Esophagus muscularis mucosa (tissue), 4 donors: ENCODE measurements at places on chromosomes 7 and 10. TPM values are rescaled to one million over a fixed set of nuclear protein-coding genes. Genes with fewer than 3 reads are reported as not detected.

DNA sequence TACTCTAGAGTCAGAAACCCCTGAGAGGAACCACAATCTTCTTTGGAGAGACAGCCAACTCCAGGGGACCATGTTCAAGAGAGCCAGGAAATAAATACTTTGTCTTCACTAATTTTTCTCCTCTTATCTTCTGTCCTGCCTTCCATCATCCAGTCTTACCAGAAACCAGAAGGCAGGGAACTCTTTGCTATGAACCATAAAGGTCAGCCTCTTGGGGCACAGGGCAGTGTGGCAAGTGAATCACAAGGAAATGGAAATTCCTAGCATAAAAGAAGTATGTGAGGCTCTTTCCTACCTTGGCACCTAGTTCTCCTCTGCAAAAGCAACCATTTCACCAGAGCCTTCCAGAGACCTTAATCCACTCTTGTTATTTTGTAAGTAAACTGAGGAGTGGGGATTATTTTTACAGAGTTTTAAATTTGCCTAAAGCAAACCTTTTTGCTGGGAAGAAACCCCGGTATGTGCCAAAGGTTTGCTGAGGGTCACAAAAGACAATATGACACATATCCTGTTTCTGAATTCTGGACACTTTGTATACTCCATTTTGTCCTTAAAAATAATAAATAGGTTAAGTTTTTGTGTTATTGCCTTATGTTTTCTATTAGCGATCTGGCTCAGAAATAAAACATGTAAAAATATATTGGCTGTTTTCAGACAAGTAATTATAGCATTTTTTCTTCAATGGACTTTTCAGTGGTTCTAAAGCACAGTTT is 87.1 kb downstream of the ADAM22 start:
- DNase-seq, result no peak
- no peaks in the 10 kb centered on the region for H3K27me3 ChIP-seq
- H3K4me1 ChIP-seq, result no peaks in the 10 kb centered on the region
- no peaks in the 10 kb centered on the region for H3K36me3 ChIP-seq

DNA sequence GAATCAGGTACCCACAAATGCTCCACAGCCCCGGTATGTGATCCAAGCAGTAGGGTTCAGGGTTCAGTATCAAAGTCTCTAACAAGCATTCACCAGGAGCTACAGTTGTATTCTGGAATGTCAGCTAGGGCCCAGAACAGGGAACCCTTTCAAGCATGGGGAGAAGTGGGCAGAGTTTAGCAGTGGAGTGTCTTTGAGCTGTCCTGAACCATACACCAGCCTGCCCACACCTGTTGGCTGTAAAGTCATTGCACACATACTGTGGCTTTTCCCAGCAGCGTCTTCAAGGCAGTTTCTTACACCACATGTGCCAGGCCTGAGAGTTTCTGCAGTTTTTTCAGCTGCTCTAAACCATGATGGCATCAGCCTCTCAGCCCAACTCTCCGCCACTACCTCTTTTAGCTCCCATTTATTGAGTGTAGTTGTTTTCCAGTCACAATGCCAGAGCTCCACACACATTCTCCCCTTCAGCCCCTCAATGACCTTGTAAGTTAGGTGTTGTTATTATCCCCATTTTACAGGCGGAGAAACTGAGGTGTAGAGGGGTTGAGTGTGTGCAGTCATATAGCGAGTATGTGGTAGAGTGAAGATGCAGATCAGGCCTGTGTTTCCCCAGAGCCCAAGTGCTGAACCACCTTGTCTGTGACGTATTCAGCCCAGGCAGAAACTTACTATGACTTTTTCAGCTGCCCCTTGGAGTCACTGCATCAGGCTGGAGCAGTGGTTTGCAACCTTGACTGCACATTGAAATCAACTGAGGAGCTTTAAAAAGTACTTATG is 83.1 kb downstream of the CHN2 start:
- H3K4me3 ChIP-seq, result no peak overlapping the region
- no peak for DNase-seq
- H3K36me3 ChIP-seq, result no peaks in the 10 kb centered on the region
- no peaks in the 10 kb centered on the region for H3K27me3 ChIP-seq

DNA sequence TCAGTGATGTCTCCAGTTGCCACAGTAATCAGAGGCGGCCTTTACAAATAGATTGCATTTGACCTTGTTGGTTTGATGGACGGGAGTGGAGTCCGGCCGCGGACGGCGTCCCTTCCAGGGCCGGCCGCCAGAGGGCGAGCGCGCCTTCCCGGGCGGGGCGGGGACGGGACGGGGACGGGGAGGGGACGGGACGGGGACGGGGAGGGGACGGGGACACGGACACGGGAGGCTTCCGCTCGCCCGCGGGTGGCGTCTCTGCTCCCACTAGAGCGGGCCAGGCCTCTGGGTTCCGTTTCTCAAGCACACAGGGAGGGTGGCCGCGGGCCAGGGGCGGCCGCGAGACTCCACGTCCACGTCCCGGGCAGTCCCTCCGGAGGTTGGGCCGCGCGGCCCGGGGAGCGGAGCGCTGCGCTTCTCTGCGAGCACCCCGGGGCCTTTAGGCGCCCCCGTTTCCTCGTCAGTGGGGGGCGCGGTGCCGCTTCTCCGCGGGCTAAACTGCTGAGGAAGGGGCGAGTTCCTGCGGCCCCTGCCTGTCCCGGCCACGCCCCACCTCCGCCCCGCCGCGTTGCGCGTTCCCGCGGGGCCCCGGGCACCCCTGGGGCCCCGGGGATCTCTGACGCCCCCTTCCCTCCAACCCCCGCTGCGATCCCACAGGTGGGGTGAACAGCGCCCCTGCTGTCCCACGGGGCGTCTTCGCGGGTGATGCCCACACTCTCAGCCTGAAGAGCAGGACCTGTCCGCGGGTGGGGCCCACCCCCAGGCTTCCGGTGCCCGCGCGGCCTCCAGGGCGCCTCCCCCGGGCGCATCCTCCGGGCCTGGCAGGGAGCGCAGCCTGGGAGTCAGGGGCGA is 84.2 kb upstream of the MKI67 start:
- no peak for DNase-seq
- H3K4me3 ChIP-seq, result peak overlapping the region; percentile 68
- no peaks in the 10 kb centered on the region for H3K36me3 ChIP-seq
- H3K4me1 ChIP-seq, result peaks cover 5% of the 10 kb centered on the region
- peaks cover 12% of the 10 kb centered on the region for H3K27me3 ChIP-seq

DNA sequence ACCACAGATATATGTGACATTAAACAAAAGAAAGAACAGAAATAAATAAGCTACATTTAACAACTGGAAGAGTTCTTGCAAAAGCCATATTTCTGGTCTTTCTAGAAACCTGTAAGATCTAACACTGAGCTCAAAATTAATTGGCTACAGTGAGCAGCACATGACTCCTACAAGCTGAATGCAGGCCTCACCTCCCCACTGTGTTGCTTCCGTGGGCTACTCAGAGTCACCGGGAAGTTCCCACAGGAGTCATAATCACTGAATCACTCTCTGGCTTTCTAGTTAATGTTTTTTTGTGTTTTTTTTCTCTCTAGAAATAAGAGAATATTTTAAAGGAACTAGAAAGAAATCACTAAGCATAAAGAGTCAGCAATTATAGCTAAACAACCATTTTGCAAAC is 10.2 kb upstream of the MRPS24 start:
- H3K36me3 ChIP-seq, result peaks cover 48% of the 10 kb centered on the region
- no peaks in the 10 kb centered on the region for H3K27me3 ChIP-seq
- H3K4me1 ChIP-seq, result peaks cover 12% of the 10 kb centered on the region
- no peak overlapping the region for H3K4me3 ChIP-seq
- no peak overlapping the region for H3K27ac ChIP-seq

DNA sequence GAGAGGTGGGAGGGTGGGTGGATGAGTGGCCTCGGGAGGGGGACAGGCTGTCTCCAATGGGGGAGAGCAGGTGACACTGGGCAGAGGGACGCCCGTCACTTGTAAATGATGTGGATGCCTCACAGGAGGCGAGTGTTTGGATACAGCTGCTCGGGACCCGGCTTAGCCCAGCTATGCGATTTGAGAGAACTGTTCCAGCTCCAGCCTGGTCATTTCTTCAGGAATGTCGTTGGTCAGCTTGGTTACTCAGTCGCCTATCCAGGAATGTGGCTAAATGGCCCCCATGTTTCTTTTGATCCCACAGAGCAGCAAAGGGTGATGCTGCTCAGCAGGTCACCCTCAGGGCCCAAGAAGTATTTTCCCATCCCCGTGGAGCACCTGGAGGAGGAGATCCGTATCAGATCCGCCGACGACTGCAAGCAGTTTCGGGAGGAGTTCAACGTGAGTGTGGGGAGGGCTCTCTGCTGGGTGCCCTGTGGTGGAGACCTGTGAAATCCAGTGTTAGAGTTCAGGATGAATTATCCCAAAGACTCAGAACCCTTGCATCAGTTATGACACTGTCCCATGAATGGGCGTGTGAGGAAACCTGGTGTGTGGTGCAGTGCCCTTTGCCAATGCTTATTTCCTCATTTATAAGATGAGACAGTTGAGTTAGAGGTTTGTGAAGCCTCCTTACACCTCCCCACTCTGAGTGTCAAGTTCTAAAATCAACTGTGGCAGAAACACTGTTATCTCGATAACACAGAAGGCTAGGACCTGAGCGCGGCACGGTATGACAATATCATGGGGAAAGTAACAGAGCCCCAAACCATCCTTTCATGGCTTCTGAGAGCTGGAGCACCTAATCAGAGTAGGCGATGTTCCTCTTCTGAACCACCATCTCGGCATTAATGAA is 76.8 kb downstream of the MKI67 start:
- H3K4me3 ChIP-seq, result peak overlapping the region; percentile 32
- no peak for DNase-seq
- H3K4me1 ChIP-seq, result peaks cover 24% of the 10 kb centered on the region
- H3K27me3 ChIP-seq, result no peaks in the 10 kb centered on the region
- peaks cover 6% of the 10 kb centered on the region for H3K36me3 ChIP-seq

DNA sequence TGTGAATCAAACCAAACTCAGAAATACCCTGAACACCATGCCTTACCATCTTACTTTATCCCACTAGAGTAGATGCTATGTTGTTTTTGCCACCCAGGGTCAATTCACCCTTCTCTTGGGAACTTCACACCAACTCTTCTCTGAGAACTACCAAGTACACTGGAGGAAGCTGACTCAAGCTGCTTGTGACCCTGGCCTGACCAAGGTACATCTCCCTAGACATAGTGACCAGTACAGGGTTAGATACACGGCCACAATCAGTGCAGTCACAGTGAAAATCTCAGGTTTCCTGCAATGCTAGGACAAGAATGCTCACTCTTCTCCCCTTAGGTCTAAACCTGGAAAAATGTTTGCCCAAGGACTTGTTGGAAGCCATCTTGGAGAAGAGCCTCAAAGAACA is 31.8 kb downstream of the EZH2 start:
- H3K4me1 ChIP-seq, result no peaks in the 10 kb centered on the region
- no peak overlapping the region for H3K4me3 ChIP-seq
- H3K27me3 ChIP-seq, result no peaks in the 10 kb centered on the region
- DNase-seq, result no peak
- H3K27ac ChIP-seq, result no peak overlapping the region
- H3K36me3 ChIP-seq, result no peaks in the 10 kb centered on the region

- peak; percentile 85 for DNase-seq
- H3K27me3 ChIP-seq, result no peaks in the 10 kb centered on the region
- no peak overlapping the region for H3K27ac ChIP-seq
- no peak overlapping the region for H3K4me3 ChIP-seq
Observed at GRCh38 chr10:6528198-6528950, 51.7 kb downstream of the PRKCQ start.

DNA sequence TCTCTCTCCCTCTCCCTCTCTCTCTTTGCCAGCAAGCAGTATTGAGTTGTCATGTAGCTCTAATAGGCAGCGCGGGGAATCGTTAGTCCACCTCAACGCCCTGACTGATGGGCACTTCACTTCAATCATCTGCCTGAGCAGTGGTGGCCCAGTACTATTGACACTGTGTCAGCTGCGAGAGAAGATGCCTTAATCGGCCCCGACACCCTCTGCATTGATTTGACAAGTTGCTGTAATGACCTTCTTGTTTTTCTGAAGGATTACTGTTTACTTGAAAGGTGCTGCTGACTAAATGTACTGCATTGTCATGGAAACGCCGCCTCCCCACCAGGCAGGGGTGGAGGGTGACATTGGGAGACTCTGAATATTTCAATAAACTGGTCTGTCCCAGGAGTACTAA is 913.8 kb downstream of the KCNMA1 start:
- no peak for DNase-seq
- no peaks in the 10 kb centered on the region for H3K27me3 ChIP-seq
- no peak overlapping the region for H3K4me3 ChIP-seq
- H3K27ac ChIP-seq, result no peak overlapping the region

DNA sequence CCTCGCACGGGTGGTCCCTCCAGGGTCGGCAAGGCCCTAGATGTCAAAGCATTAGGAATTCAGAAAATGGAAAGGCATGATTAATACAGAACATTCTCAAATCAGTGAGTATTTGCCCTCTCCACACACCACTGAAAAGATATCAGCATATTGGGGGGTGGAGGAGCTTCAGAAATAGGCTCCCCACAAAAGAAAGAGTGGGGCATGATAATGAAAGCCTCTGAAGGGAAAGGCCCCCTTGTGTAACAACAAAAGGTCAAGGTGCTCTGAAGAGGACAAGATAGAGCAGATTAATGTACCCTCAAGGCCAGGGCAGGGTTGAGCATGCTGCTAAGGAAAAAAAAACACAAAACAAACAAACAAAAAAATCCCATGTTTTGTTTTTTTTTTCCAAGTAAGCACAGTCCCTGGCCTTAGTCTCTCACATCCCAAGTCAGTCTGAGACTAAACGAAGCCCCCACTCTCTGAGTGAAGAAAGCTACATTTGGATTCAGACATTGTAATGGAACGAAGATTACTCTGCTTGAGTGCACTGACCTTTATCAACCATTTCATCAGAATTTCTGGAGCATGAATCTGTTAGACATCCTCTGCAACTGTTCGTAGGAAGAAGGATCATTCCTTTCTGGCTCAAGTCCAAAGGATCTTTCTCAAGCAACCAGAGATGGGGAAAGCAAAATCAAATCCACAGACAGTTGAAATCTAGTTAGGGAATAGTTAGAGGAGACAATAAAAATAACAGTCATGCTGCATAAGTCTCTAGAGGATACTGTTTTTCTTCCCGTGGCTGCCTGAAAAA is 27.4 kb upstream of the DGKI start:
- peaks cover 41% of the 10 kb centered on the region for H3K4me1 ChIP-seq
- H3K36me3 ChIP-seq, result peaks cover 49% of the 10 kb centered on the region
- no peak for DNase-seq
- H3K27ac ChIP-seq, result peak overlapping the region; percentile 42
- no peaks in the 10 kb centered on the region for H3K27me3 ChIP-seq
- no peak overlapping the region for H3K4me3 ChIP-seq

VENTX gene
- 0.46 TPM for total RNA-seq

RAMP3 gene
- 104 TPM for total RNA-seq

OR2A5 gene
- total RNA-seq, result not detected

KEL gene
- not detected for total RNA-seq
